NCI-H2081 (cell line): ENCODE measurements at places on chromosomes 12 and 14.

GRCh38 chr14:24411443-24412389, 12.9 kb downstream of the NYNRIN start:
- DNase-seq = peak; percentile 1

DNA sequence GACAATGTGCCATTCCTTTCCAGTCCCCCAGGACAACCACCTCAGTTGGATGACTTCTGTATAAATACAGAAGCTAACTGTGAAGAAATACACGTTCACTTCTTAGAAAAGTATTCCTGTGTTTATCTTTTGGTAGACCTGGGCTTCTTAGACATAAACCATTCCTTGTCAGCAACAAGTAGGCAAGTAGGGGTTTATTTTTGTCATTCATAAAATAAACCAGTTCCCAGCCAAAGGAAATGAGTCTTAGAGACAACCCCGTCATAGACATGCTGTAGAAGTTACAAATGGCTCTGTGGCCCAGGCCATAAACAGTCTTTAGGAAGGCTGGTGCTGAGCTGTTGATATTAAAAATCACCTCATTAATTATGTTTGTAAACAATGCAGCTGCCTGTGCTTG, 243.2 kb downstream of the SPTSSA start:
- DNase-seq = no peak

DNA sequence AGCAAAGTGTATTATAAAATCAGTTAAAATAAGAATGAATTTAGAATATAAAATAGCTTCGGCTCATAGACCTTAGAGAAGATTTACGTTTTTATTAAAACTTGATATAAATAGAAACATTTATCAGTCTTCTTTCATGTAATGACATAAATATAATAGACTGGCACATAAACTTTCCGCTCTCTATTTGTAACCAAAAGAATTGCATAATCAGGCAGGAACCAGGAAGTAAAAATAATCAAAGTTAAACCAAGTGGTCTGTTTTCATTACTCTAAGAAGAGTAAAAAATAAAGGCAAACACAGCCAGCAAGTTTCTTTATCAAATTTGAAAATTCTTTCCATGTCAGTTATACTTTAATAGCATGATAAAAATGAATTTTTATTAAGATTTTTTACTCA, 46.3 kb upstream of the ATP2A2 start:
- DNase-seq = no peak

DNA sequence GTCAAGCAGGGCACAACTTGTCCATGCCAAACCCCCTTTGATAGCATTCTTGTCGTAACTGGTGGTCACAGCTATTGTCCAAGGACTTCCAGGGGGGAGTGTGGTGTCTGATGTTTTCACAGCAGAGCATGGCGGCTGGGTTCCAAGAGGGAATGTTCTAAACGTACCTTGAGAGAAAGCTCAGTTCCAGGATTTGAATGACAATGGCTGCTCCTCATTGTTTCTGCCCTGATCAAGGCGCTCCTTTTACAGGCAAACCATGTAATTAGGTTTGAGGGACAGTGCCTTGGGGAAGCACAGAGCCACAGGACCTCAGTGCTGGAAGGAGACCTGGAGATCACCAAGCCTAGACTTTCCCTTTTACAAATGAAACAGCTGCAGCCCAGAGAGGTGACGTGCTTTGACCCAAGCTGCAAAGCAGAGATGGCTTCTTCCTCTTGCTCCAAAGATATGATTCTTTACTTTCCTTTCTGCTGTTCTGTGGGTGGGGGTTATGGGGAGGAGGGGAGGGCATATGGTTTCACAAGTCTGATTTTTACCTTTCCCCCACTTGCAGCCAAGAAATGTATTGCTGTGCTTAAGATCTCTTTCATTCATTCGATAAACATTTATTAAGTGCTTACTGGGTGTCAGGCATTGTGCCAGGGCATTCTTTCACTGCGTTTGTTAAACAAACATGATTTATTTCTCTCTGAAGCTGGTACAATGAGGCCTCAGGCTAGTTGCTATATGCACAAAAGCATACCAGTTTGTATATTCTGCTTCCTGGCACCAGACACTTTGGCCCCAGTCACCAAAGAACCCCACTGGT, 172.8 kb downstream of the KTN1 start:
- peak; percentile 41 for DNase-seq

DNA sequence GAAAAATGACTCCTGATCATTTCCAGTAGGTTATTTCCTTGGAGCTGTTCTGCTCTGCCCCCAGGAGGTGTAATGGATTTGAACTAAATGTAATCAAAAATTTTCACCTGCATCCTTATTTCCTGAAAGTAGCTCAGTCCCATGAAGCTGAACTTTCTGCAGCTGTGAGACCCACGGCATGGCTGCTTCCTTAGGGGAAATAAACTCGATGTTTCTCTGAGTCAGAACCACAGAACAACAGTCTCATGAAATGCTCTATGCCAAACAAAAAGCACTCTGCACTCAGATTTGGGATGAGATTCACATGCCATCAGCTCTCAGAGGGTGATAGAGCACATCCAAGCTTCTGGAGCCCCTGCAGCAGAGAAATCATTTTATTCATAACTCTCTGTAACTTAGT, 224.1 kb upstream of the PLEKHG7 start:
- no peak for DNase-seq

- no peak for DNase-seq
Observed at GRCh38 chr14:59262717-59263454, 74.4 kb downstream of the DAAM1 start.

DNA sequence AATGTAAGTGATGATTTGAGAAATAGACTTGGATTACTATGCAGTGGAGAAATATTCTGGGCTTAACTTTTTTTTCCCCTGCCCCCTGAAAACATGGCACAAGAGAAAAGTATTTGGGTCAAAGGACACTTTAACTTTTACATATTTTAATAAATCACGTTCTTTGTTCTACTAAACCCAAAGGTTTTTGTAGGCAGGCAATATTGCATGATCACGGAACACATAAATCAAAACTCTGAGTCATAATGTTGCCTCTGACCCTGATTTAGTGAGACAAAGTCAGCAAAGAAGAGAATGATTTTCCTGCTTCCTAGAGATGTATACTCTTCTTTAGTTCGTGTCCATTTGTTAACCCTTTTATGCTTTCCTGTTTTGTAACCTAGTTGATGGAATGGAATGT, 38.0 kb downstream of the ABCD2 start:
- no peak for DNase-seq

GRCh38 chr12:54975272-54975671, 9.3 kb downstream of the TESPA1 start:
- no peak for DNase-seq

DNA sequence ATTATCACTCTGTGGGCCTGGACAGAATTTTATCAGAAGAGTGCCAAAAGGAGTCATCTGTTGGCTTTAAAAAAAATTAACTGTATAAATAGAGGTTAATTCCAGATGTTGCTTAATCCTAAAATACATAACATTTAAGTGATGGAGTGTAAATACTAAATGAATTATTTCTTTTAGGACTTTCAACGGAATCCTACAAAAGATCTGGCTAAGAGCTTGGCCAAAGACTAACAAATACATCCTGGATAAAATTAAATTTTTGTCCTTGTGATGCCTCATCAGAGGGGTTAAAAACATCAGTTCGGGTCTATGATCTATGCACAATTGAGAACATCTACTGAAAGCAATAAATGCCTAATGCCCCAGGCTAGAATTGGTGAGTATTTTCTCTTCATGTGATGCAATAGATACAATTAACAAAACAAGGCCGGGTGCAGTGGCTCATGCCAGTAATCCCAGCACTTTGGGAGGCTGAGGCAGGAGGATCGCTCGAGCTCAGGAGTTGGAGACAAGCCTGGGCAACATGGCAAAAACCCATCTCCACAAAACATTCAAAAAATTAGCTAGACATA, 49.8 kb upstream of the RAP1B start:
- no peak for DNase-seq

- peak; percentile 55 for DNase-seq
Observed at GRCh38 chr12:51341251-51342007, 5.0 kb downstream of the CELA1 start.

DNA sequence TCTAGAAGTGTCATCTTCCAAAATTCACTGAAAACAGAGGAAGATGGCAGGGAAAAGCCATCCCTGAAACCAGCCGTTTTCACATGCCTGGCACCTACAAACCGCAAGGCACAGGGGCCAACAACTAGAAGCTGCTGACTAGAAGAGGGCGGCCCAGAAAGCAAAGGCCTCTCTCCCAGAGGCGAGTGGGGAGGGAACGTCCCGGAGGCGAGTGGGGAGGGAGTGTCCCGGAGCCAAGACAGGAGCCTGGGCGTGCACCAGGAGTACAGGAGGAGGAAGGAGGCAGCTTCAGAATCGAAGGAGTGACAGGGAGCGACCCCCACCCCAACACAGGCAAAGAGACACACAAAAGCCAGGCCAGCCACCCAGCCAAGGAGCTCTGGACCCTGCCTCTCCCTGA, 21.0 kb downstream of the ANKLE2 start:
- no peak for DNase-seq

DNA sequence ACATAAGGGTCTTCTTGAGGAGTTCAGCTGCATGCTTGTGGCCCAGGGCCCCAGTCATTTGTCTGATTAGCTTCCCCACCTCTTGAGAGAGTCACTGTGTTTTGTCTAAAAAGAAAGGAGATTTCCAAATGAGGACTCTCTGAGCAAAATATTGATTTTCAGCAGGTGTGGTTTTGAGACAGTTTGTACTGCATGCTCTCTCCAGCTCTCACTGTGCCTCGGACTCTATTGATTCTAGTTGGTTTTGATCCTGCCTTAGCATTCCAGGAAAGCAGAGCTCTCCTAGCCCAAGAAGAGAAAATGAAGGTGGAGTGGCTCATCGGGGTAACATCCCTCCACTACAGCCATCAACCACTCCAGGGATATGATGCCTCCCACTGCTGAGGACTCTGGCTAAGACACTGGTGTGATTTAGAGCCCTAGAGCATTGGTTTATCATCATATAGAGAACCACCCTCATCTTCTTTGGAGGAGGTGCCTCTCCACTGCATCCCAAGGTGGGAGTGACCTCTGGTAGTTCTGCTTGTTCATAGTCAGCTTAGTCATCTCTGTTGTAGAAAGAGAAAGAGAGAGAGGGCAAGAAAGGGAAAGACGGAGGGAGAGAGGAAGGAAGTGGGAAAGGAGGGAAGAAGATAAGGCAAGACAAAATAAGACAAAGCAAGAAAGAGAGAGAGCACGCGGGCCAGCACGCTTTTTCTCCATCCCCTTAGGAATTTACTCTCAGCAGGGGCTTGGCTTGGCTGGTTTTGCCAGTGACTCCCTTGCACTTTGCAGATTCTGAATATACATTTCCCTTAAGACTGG, 365.6 kb downstream of the DPF3 start:
- no peak for DNase-seq

DNA sequence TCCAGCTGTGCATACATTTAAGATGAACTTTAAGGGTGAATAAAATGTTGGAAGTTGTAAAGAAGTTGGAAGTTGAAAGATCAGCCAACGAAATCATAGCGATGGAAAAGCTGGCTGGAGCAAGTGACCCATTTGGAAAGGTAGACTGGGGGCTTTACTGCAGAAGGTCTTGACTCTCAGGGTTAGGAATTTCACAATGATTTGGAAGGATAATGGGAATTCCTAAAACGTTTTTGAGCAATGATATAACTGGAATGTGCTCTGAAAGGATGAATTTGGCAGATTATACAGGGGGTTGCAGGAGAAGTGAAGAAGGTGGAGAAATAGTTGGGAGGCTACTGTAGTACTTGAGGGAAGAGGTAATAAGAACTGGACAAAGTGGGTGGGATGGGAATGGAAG, 27.4 kb downstream of the EMP1 start:
- no peak for DNase-seq

- no peak for DNase-seq
Observed at GRCh38 chr14:96195441-96196081, 9.1 kb upstream of the BDKRB2 start.

DNA sequence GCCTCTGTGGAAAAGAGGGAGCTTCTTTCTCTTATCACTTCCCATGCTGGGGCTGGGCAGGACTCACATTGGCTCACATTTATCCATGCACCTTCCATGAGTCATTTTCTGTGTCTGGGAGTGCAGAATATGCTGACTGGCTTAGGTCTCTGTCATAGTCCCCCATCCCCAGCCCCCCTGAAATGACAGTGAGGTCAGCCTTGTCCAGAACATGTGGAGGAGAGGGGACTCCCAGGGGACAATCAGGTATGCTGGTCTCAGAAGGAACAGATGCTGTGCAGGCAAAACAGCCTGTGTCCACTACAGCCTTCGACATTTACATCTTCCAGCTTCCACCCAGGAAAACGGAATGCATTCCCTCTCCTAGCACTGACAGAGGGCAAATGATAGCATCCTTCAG, 35.0 kb downstream of the ADGRD1 start:
- no peak for DNase-seq

GRCh38 chr14:22388669-22389595, 200.1 kb downstream of the DAD1 start:
- DNase-seq = no peak

DNA sequence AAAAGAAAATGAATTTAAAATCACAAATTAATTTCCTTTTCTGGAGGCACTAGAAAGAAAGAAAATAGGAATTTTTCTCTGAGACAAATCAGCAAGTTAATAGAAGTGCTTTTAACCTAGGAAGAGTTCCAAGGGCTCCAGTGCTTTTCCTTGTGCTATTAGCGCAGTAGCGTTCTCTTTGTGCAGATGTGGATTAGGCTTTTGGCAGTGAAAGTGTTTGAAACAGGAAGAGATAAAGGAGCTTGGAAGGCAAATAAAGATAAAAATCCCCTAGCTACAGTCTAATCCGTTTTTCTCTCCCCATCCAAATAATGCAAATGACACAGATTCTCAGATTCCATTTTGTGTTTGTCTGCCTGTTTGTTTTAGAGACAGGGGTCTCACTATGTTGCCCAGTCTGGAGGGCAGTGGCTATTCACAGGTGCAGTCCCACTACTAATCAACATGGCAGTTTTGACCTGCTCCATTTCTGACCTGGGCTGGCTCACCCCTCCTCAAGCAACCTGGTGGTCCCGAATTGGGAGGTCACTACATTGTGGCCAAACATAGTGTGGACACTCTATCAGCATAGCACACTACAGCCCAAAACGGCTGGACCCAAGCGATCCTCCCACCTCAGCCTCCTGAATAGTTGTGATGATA, 166.1 kb downstream of the PAWR start:
- no peak for DNase-seq

- DNase-seq = no peak
Observed at GRCh38 chr12:66836623-66837310, 157.9 kb upstream of the GRIP1 start.

DNA sequence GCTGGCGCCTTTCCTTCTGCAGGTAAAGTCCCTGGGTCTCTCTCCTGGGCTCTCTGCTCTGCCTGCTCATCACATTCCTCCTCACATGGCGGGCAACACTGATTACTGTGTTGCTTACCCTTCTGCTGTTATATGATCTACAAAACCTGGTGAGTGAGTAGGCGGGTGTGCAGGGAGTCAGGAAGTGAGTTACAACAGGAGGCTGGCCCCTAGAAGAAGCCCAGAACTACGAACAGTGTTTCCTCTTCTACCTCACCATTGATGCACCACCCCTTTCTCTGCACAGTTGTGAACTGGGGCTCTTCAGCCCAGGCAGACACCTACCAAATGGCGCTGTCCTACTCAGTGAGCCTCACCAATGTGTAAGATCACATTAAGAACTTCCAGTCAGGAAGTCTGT, 4.9 kb upstream of the KLHL33 start:
- no peak for DNase-seq

GRCh38 chr14:69708586-69709560, 58.1 kb upstream of the SRSF5 start:
- peak; percentile 67 for DNase-seq
